ENCODE measurements at places on chromosomes 7 and 10. TPM values are rescaled to one million over a fixed set of nuclear protein-coding genes. Genes with fewer than 3 reads are reported as not detected.

The CHCHD1 gene
- total RNA-seq, result 27.3 TPM

- DNase-seq, result no peak
Measured at GRCh38 chr7:71615017-71615416, 483.1 kb downstream of the GALNT17 start.

The CRYGN gene
- not detected for total RNA-seq

DNA sequence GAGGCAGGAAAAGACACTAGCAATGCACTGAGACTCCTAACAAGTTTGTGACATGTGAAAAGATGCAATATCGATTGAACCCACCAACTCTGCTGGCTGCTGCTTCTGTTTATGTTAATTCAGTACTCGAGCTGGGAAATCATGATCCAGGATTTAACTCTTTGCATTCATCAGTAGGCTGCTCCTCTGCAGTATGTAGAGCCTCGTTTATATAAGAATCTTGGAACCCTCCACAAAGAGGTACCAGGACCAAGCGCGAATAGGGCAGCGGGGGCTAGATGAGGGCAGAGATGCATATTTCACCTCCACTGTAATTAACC lies 7.8 kb downstream of the PRKAG2 start:
- no peak for DNase-seq

DNA sequence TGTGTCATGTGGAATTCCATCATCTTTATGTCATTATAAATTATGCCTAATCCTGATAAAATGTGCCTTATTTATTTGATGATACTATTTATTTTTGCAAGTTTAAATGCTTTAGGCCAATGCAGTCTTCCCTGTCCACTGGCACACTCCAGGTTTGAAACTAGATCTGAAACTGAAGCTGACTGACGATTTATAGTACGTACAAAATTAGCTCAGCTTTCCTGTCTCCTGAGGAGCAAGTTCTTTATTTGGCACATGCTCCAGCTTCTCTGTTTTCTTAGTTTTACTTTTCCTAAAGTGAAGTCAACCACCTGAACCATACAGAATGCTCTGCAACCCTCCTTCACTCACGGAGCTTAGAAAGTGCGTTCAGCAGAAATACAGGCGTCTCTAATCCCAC lies 164.1 kb downstream of the HECW1 start:
- no peak for DNase-seq

DNA sequence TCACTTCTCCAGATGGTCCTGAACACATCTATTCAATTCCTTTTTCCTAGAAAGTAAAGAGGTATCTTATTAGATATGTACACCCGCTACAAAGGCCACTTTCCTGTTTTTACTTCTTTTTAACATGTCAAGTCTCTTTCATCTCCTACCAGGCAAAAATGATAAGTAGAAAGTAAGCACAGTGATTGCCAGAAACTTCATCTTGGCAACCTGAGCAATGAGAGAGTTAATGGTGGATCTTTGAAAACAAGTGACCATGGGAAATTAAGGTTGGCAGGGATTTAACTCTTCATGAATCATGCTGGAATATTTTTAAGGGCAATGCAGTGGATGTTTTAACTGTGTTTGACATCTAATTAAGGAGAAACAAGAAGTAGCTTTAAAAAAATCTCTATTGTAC lies 2.7 kb downstream of the SEMA3A start:
- DNase-seq, result no peak

DNA sequence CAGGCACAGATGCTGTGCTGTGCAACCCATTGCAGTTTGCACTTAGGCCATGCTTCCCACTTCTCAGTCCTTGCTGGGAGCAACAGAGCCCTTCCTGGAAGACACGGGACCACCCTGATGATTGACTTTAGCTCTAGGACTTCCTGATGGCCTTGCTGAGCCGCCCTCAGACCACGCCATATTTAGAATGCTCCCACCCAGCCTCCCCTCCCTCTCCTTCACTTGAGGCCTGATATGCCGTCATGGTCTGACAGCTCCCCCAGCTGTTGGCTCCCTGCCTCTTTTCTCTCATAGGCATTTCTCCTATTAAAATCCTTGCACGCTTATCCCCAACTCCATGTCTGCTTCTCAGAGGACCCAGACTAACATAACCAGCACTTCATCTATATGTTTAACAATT lies 29.4 kb upstream of the GATAD1 start:
- DNase-seq, result no peak

GRCh38 chr7:37714606-37715005 lies 31.0 kb downstream of the GPR141 start:
- DNase-seq, result no peak

DNA sequence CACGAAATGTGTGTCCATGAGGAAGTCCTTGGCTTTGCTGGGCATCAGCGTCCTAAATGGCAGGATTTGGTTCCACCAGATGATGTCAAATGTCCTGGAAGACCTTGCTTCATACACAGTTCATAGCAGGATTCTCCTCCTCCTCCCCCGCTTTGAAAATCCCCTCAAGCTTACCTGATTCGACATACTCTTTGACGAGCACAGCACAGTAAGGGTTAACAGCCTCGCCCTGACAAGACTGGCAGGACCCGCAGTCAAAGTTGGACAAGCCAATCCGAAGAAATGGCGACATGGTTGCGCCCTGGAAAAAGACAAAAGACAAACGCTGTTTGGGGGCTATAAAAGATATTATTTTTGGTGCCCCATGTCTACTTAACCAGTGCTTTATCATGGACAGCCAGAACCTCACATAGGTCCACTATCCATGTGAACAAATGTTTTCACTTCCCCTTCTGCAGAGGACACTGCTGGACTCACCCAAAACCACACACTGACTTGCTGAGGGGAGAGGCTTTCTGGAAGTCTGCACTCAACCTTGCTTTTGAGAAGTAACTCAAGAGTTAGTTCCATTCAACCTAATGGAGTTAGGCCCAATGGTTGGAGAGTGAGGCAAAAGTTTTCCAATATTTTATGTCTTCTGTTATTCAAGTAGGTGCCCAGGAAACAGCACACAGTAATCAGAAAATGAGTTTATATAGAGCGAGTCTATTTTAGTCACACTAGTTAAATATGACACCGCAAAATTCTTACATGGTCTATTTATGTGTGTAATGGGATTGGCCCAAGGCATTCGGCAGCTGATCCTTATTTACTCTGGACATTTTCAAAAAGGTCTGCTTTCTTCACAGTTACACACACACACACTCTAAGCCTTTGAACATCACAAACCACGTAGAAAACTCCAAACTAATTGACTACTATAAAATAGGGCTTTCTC lies 65.0 kb downstream of the PRKCQ start:
- no peak for DNase-seq

- no peak for DNase-seq
Measured at GRCh38 chr10:97197030-97197500, 11.3 kb upstream of the SLIT1 start.

The STEAP1 gene
- total RNA-seq, result 39.7 TPM

- no peak for DNase-seq
Measured at GRCh38 chr10:132269266-132270230, 38.2 kb downstream of the STK32C start.

All from HFFc6 (cell line).